ENCODE measurements at places on chromosomes 1 and 21. TPM values are rescaled to one million over a fixed set of nuclear protein-coding genes. Genes with fewer than 3 reads are reported as not detected.
A peak's percentile ranks its signal among the peaks of the same experiment; 100 is the strongest.

DNA sequence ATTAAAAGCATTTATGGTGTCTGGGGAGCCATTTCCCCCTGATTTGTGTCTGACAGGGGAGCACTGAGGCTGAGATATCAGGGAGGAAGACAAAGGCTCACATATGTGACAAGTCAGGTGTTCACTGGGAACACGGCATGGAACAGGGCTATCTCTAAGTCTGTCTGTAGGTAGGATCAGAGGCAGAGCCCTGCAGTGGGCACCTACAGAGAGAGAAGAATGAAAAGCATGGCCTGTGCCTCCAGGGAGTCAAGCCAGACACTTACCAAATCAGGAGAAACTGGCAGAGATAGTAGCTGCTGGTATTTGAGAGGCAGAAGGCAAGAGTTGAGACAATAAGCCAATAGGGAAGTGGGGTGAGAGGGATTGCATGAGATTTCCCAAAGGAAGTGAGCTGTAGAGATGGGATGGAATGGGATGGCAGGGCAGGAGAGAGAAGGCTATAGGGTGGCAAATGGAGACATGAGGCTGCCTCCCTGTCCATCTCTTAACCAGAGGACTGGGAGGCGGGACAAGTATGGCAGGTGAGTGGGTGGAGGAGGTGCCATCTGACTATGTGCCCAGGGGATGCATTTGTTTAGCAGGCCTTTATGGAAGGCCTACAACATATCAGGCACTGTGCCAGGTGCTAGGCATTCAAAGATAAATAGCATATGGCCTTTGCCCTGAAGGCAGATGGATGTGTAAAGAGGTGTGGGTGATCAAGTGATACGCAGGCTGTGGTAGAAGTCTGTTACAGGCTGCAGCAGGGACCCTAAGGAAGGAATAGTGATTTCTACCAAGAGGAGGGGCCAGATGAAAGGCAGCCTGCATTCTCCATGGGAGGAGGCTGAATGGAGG, 136.2 kb upstream of the IPO9 start:
- DNase-seq = no peak

DNA sequence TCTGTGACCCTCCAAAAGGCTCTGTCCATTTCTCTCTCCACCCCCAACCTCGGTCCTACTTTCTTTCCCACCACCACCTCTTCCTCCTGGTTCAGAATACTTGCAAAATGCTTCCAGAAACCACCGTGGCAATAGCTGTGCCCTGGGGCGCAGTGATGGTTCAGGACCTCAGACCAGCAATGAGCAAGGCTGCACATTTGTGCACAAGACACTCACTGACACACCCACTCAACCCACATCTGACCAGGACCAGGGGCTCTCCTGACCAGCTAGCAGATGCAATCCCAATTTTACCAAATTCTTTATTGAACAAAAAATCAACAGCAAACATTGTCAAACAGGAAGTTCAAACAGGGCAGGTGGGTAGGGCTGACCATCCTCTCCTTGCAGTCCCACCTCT, 25.7 kb downstream of the SPOCD1 start:
- no peak for DNase-seq

GRCh38 chr21:32772281-32773047, 909 bp upstream of the PAXBP1 start:
- DNase-seq = peak; percentile 22

- no peak for DNase-seq
These were observed 19.4 kb downstream of the KNCN start for GRCh38 chr1:46532095-46532494.

SYCP1 gene
- not detected for total RNA-seq

DNA sequence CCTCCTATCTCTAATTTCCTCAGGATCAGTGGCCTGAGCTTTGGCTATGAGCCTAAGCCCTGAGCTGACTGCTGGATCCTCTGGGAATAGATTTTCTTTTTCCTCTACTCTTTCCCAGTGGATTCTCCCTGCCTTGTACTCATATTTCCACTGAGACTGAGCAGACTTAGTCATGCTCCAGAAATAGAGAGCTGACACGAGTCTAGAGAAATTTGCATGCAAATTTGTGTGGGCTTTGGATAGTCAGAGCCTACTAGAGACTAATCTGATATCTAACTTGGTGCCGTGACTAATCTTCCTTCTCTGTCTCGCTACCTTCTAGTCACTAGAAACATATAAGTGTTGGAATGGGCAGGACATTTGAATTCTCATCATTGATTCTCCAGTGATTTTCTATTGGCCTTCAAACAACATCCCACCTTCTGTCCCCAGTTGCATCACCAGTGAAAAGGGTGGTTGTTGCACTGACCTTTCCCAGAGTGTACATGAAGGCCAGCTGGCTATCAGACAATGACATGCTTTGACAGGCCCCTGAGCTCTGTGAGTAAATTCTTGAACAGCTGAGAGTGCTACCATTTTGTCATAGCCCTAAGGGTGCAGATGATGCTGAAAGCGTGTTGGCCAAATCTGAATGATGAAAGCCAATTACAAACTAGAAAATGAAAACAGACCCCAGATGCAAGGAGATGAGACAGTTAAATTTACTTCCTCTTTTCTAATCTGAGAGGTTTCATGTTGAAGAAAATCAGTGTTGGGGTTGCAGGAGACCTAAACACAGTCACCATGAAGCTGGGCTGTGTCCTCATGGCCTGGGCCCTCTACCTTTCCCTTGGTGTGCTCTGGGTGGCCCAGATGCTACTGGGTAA, at the start of gene FCRLA:
TSS of gene FCRLA (plus strand) at position 748 of the 866 bp plus-strand sequence. CDS start at position 784, 36 bp downstream.
- DNase-seq = no peak

ORC1 gene
- total RNA-seq = 2.6 TPM

DNA sequence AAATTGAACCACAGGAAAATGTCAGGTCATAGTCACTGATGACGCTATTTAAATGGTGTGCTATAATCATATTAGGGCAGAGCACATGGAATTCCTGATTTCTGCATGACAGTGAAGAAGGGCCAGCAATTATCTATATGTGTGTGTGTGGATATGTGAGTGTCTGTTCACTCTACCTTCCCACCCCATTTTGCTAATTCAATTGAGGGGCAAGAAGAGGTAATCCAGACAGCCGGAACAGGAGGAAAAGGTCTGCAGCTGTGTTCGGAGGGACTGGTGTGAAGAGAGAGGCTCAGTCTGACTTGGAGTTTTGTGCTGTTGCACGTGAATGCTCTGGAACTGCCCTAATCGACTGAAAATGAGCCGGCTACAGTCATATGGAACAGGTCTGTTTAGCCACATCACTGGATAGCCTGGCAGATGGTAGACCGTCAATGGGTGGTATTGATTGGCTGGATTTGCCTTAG, 5.1 kb upstream of the ELAVL4 start:
- no peak for DNase-seq

DNA sequence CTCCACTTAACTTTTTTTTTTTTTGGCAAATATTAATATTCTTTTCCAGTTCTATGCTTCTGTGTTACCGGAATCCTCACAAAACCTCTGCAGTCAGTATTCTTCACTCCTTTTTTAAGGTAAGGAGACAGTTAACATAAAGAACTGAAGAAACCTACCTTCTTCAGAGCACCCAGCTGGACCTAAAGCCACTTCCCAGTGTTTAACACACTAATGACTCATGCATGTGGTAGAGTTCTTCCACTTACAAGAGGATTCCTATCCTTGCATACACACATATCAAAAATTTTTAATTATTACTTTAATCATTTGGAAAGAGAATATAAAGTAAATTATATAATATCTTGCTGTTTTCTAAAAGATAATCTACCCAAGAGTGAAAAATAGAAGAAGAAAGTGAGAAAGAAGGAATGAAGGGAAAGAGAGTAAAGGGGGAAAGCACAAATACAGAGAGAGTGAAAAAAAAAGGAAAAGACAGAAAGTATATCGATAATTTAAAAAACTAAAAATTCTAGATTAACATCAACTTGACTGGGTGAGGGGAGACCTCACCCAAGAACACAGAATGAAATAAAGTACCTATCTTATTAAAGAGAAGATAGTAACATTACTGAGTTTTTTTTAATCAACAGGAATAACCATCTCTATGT, 54.9 kb downstream of the ENAH start:
- no peak for DNase-seq

GRCh38 chr1:2279210-2279639, 51.1 kb downstream of the SKI start:
- DNase-seq = no peak

FGR gene
- total RNA-seq = 1.3 TPM

CELA2A gene
- total RNA-seq = not detected

AGT gene
- 32.2 TPM for total RNA-seq

HES3 gene
- not detected for total RNA-seq

DNA sequence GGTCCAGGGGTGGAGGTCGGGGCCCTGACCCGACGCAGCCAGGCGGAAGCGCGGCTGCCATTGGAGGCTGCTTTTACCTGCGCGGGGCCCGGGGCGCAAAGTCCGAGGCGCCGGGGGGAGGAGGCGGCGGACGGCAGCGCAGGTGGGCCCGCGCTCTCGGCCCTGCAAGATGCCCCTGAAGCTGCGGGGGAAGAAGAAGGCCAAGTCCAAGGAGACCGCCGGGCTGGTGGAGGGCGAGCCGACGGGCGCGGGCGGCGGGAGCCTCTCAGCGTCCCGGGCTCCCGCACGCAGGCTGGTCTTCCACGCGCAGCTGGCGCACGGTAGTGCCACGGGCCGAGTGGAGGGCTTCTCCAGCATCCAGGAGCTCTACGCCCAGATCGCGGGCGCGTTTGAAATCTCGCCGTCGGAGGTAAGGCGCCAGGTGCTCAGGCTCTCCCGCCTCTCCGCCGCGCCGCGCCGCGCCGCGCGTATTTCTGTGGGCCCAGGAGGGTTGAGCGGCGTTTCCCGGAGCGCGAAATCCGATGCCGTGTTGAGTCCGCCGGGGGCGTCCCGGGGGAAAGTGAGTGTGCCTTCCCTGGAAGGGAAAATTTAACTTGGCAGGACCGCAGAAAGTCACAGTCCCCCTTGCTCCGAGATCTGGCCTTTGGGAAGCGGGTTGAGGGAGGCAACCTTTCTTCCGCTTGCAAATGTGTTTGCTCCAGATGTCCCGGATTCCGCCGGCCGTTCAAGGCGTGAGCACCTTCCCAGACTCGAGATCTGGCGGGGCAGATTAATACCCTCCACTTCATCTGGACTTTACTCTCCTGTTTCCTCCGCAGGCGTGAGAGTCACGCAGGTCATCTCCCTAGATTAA, at the start of gene GIPC2:
TSS of gene GIPC2 (plus strand) at position 41 of the 853 bp plus-strand sequence. CDS start at position 170, 129 bp downstream.
- peak; percentile 23 for DNase-seq

DNA sequence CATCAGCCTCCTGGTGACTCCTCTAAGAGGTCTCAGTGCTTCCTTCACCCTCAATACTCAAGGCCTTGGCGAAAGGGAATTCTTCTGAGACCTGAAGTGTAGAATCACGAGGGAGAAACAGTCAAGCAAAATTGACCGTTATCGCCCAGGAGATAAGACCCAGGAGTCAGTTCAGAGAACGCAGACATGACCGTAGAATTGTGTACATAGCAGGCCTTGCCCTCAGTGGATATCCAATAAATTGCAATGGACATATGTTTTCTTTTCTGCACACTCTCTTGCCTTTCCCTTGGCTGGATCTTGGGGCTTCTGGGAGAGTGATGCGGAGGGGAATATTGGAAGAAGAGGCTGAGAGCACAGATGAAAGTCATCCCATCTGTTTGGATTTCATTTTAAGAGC, 15.7 kb upstream of the ETS2 start:
- DNase-seq = no peak

ADORA3 gene
- 1.0 TPM for total RNA-seq
